Osteoblast (primary cell): ENCODE measurements at places on chromosomes 5 and 9.
A peak's percentile ranks its signal among the peaks of the same experiment; 100 is the strongest.

DNA sequence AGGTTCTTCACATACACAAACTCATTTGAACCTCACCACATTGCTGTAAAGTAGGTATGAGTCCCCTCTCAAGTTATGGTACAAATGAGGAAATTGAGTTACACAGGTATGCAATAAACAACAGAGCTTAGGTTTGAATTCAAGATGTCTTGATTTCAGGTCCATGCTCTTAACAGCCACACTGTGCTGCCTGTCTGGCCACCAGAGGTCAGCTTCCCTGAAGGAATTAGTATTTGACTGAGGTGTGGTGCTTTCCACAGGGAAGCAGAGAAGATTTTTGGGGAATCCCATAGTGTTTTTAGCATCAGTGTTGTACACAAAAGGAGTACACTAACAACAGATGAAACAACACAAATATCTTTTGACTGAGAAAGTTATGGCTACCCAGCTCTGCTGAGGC is 94.4 kb upstream of the ITGA1 start:
- H3K27me3 ChIP-seq: no peaks in the 10 kb centered on the region
- peaks cover 5% of the 10 kb centered on the region for H3K4me1 ChIP-seq
- peak; percentile 44 for DNase-seq
- no peaks in the 10 kb centered on the region for H3K36me3 ChIP-seq

GRCh38 chr5:160341309-160341870 is 29.0 kb upstream of the CCNJL start:
- H3K36me3 ChIP-seq: no peaks in the 10 kb centered on the region
- peaks cover 10% of the 10 kb centered on the region for H3K4me1 ChIP-seq
- H3K4me3 ChIP-seq: no peak overlapping the region
- H3K27me3 ChIP-seq: no peaks in the 10 kb centered on the region
- no peak overlapping the region for H3K27ac ChIP-seq
- no peak for DNase-seq

GRCh38 chr5:9473624-9474023 is 72.3 kb downstream of the SEMA5A start:
- H3K27me3 ChIP-seq: no peaks in the 10 kb centered on the region
- no peak overlapping the region for H3K4me3 ChIP-seq
- no peak overlapping the region for H3K27ac ChIP-seq
- no peak for DNase-seq
- peaks cover under 1% of the 10 kb centered on the region for H3K4me1 ChIP-seq
- no peaks in the 10 kb centered on the region for H3K36me3 ChIP-seq

DNA sequence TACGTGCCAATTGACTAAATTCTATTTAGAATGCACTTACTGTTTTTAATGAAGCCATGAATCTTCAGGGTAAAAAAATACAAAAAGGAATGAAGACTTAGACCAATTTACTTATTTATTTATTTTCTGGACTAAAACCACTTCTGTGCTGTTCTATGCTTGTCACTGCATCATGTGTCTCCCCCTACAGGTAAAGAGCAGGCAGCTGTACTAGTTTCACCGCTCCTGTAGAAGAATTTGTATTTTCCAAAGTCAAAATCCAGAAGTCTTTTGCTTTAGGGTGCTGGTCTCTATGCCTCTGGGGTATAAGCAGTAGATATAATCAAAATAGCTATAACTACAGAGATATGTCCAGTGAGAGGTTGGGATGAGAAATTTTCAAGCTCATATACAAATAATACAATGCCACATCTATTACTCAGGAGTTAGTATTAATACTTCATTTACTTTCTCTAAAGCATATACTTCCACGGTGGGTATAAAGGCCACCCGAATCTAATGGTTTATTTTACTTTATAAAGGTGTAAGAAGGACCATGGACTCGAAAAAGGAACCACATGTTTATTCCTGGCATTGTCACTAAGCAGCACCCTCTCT is 591.5 kb downstream of the RAB3C start:
- H3K4me1 ChIP-seq: no peaks in the 10 kb centered on the region
- H3K36me3 ChIP-seq: no peaks in the 10 kb centered on the region

DNA sequence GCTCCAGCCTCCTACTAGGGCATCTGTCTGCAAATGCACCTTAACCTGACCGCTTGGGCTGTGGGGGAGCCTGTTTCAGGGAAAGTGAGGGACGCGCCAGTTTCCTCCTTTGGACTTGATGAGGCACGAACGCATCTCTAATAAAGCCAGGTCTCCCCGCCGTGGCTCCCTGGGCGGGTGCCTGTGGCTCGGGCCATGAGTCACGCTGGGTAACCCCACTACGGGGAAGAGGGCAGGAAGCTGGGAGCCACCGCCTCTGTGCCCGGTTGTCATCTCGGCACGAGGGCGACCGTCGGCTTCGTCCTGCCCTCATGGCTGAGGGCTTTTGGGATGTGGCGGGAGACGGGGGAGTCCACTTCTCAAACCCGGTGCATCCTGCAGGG is 12.1 kb downstream of the NOTCH1 start:
- no peaks in the 10 kb centered on the region for H3K27me3 ChIP-seq
- no peak overlapping the region for H3K4me3 ChIP-seq
- DNase-seq: no peak

GRCh38 chr9:92974161-92974661 is 26.9 kb downstream of the FGD3 start:
- no peaks in the 10 kb centered on the region for H3K36me3 ChIP-seq
- no peaks in the 10 kb centered on the region for H3K27me3 ChIP-seq
- no peak overlapping the region for H3K27ac ChIP-seq
- DNase-seq: peak; percentile 18
- no peaks in the 10 kb centered on the region for H3K4me1 ChIP-seq
